ENCODE measurements at places on chromosomes 6 and 20.

- no peak for DNase-seq
Measured at GRCh38 chr6:153959276-153959675, 79.8 kb upstream of the OPRM1 start.

DNA sequence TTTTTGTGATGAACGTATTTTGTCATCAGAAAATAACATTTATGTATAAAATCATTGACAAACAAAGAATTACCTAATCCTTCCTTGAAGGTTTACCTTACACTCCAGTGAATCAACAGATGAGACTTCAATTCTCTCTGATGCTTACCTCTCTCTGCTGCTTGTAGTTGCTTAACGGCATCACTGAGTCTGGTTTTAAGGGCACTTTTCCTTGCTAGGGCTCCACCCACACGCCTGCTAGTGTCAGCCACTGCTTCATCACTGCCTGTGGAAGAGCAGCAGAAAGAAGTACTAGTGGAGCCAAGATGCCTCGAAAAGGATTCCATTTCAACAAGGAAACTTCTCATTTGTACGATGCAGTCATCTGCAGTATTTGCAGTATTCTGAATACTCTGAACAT lies 63.0 kb downstream of the FAM229B start:
- no peak for DNase-seq

DNA sequence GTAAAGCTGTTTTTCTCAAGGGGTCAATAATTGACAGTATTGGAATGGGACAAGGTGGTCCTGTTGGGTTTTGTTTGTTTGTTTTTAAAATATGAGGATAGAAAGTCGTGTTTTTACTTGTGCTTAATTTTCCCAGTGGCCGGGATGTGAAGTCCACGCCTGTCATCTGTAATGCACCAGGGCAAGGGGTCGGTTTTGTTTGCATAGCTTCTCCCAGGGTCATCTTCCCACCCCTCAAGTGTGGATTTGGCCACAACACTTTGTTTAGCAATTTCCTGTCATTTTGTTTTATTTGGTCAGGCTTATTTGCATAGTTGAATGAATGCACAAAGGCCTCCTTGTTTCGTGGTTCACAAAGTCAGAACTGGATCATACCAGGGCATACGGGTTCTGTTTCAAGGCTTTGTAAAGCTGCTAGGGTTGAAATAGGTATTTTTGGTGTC lies 29.8 kb downstream of the SYNJ2 start:
- no peak for DNase-seq

DNA sequence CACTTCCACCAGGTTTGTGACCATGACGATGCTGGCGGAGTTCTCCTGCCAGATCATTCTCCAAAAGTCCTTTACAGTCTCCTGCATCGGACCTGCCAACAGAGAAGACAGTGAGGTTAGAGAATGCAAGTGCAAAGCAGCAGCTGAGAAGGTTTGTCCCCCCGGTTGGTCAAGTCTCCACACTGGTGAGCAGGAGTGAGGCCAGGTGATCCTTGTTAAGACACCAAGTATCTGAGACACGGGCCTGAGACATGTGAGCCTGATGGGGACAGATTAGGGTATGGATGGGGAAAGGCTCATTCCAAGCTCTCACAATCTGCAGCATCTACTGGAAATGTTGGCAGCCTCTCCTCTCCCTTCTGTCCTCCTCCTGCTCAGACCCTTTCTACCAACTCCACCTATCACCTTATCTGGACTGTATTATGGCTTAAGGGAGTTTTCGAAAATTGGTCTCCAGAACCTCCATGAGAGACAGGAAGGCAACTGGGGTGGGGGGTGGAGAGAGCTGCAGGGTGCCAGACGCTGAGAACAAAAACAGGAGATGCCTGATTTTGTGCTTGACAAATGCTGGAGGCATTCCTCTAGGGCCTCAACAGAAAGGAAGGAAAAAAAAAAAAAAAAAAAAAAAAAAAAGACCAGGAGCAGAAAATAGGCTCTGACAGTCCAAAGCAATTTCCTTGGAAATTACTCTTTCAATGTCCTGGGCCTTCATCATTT lies 500.4 kb upstream of the CHD6 start:
- DNase-seq = no peak

DNA sequence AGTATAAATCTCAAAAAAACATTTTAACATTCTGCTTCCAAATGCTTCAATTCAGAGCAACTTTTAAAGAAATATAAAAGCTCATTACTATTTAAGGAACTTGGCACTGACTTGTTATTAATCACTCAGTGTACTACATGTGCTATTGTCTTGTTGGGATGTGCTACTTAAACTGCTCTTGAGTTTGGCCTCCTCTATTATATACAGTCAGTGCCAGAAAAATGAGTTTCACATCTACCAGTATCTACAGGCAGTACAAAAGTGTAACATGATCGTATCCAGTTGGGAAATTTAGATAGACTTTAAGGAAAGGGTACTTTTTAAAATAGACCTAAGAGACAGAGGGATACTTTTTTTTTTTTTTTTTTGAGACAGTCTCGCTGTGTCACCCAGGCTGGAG lies 627.3 kb upstream of the SLC35B3 start:
- DNase-seq = no peak

DNA sequence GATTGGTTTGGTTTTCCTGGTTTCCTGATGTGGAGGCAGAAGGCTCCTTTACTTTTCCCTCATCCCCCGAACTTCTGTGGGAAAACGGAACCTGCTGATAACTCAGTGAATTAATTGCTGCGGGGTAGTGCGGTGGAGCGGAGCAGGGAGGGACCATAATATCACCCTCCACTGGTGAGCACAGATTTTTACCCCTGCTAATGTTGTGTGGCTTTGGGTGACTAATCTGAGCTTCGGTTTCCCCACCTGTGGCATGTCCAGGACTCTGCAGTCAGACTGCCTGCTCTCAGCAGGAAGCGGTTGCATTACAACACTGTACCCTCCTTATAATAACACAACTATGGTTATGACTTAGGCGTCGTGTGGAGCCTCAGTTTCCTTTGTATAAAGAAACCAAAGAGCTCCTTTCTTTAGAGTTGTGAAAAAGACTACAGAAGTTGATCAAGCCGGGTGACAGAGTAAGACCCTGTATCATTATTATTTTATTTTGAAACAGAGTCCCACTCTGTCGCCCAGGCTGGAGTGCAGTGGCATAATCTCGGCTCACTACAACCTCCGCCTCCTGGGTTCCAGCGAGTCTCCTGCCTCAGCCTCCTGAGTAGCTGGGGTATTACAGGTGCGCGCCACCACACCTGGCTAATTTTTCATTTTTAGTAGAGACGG lies 2.2 kb upstream of the ID1 start:
- no peak for DNase-seq

DNA sequence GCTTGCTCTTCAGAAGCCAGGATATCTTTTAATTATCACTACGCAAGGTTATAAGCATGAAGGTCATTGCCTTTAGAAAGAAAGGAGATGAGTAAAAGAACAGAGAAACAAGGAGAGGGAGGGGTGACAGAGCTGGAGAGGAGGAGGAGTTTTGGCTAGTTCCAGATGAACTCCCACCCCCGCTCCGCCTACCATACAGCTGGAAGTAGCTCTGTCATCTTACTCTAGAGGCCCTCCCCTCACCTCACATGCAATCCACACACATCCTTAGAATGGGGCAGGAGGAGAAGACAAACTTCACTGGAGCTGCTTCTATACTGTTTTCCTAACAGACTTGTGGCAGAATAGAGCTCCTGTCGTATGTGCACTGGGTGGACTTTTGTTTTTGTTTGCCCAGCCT lies 144.7 kb downstream of the SCML4 start:
- DNase-seq = no peak

- DNase-seq = no peak
Measured at GRCh38 chr20:25284131-25284601, 36.3 kb downstream of the PYGB start.

DNA sequence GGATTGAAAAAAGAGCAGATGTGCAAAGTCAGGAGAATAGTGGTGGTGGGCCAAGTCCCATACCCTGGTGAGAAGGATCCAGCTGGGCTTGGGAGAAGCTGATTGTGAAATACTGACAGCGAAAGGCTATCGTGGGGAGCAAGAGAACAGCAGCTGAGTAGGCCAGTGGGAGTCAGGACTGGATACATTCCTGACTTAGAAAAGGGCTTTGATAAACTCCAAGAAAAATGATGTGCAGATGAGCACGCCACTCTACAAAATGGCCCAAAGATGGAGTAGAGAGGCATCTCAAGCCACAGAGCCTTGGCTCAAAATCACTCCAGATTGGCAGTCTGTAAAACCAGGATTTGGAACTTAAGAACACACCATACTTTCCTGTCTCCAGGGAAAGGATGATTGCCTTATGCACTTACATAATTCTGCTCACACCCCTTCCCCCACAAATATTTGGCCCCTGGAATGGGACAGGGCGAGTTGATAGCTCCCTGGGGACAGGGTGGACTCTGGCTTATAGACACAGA lies 578.7 kb downstream of the MAFB start:
- DNase-seq = no peak

DNA sequence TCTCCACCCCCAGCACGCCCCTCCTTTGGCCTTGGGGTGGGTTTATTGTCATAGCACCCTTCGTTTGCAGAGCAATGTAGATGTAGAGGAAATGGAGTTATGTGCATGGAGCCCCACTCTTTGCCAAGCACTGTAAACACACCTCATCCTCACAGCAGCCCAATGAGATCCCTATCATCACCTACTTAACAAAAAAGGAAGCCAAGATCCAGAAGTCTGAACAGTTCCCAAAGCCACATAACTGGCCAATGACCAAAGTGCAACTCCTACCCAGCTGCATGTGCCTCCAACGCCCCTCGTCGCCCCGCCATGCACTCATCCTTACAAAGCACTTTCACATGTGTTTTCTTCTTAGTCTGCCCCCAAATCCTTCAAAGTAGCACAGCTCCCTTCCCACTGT lies 21.8 kb upstream of the FOXQ1 start:
- no peak for DNase-seq

DNA sequence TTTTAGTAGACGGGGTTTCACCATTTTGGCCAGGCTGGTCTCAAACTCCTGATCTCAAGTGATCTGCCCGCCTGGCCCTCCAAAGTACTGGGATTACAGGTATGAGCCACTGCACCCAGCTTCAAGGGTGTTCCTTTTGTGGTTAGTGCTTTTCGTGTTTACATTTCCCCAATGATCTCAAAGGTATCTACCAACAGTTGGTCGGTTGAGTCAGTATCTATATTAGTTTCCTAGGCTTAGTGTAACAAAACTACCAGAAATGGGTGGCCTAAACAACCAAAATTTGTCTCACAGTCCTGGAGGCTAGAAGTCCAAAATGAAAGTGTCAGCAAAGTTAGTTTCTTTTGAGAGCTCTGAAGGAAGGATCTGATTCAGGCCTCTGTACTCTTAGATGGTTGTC lies 30.1 kb downstream of the CASP8AP2 start:
- no peak for DNase-seq

DNA sequence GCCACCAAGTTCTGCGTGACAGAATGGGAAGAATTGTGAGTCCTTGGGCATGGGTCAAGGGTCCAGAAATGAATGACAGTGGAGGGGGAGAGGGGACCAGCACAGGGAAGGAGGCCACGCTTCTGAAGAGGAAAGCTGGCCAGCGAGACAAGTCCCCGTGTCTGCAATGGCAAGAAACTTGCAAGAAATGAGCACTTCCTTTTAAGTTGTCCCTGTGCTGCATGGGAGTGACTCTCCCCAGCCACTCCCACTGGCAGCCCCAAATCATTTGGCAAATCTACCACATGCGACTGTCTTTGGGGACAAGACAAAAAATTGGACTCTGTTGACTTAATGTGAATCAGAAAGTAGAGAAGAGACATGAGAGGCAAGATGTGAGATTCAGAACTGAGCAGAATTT lies 242.2 kb upstream of the RREB1 start:
- no peak for DNase-seq

- no peak for DNase-seq
Measured at GRCh38 chr6:117188627-117189201, 76.6 kb upstream of the VGLL2 start.

- no peak for DNase-seq
Measured at GRCh38 chr6:127053032-127053874, 65.2 kb upstream of the RSPO3 start.
